ENCODE measurements at places on chromosomes 1 and 21. TPM values are rescaled to one million over a fixed set of nuclear protein-coding genes. Genes with fewer than 3 reads are reported as not detected.
A peak's percentile ranks its signal among the peaks of the same experiment; 100 is the strongest.

SYCP1 gene
- not detected for total RNA-seq

LRRC7 gene
- total RNA-seq = 303 TPM

OMA1 gene
- total RNA-seq = 36.7 TPM

SYT11 gene
- total RNA-seq = 188 TPM

TNN gene
- total RNA-seq = 0.47 TPM

DNA sequence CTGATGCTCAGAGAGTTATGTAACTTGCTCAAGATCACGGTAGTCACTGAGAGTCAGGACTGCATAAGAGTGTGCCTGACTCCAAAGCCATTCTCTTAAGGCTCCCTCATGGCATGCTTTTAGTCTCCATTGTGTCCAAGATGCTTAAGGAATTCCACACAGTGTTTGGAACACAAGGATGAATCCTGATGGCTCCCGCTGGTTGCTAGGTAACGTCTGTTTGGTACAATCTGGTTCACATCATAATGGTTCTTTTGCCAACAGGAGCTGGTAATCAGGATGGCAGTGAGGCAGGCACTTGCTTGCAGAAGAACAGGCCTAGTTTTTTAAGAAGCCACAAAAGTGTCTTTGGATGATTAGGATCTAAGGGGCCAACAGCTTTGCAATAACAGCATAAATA is 436.5 kb upstream of the DAB1 start:
- DNase-seq = peak; percentile 13

GRCh38 chr1:74392840-74393239 is 119.6 kb downstream of the LRRC53 start:
- DNase-seq = no peak

GRCh38 chr1:224647449-224647848 is 31.3 kb downstream of the CNIH3 start:
- DNase-seq = no peak

- no peak for DNase-seq
These were observed 817.8 kb upstream of the CXADR start for GRCh38 chr21:16695074-16695473.

- DNase-seq = no peak
These were observed 9.3 kb downstream of the CBR1 start for GRCh38 chr21:36079010-36079649.

DNA sequence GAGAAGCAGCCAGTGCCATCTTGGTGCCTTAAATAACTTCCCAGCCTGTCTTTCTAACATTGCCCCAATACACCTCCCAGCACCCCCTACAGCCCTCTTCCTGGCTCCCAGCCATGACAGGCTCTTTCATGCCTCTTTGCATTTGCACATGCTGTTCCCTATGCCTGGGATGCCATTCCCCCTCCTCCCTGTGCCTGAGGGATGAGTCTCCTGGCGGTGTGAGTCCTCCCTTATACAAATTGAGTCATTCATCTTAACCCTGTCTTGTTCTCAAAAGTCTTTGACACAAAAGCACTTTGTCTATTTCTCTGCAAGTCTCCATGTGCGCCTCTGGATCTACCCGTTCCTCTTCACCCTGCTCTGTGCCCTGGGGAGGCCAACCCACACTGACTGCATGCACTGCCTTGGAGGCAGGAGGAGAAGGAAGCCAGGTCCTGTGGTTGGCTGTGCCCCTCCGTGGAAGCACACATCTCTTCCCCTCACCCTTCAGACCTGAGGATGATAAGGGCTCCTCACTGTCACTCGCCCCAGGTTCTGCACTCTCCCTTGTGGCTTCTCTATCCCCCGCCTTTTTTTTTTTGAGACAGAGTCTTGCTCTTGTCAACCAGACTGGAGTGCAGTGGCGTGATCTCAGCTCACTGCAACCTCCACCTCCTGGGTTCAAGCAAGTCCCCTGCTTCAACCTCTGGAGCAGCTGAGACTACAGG is 25.1 kb downstream of the CDCP2 start:
- no peak for DNase-seq

DNA sequence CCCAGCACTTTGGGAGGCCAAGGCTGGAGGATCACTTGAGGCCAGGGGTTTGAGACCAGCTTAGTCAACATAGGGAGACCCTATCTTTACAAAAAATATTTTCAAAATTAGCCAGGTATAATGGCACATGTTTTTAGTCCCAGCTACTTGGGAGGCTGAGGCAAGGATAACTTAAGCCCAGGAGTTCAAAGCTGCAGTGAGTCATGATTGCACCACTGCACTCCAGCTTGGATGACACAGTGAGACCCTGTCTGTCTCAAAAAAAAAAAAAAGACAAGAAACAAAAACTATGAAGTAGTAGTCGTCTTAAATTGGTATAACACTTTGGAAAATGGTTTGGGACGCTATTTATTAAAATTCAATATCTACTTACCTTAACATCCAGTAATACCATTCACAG is 7.7 kb downstream of the AIM2 start:
- no peak for DNase-seq

GRCh38 chr1:154935749-154936554 is 567 bp downstream of the PMVK start:
- DNase-seq = no peak

GRCh38 chr1:197103300-197103699 is 36.2 kb upstream of the F13B start:
- DNase-seq = no peak

- DNase-seq = no peak
These were observed 5.9 kb upstream of the PKP1 start for GRCh38 chr1:201277441-201277840.

GRCh38 chr1:205913451-205914154 is 29.7 kb downstream of the SLC26A9 start:
- no peak for DNase-seq

GRCh38 chr1:24900985-24901781 is 28.9 kb downstream of the RUNX3 start:
- DNase-seq = no peak

- no peak for DNase-seq
These were observed 38.0 kb upstream of the COL18A1 start for GRCh38 chr21:45366931-45367401.

DNA sequence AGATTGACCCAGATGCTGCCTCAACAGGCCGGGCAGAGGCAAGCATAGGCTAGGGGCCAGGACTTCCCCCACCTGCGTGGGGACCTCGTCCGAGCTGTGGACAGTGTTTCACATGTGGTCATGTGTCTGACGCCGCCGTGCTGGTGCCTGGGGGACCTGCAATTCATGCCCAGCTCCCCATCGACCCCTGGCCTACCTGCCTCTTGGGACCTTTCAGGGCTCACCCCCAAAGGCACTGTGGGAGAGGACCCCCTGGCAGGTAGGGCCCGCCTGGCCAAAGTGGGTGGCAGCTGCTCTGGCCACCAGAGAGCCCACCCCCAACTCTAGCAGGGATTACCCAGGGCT is 4.4 kb downstream of the TMEM201 start:
- no peak for DNase-seq

- DNase-seq = no peak
These were observed 11.0 kb downstream of the COL6A1 start for GRCh38 chr21:45992301-45993209.

DNA sequence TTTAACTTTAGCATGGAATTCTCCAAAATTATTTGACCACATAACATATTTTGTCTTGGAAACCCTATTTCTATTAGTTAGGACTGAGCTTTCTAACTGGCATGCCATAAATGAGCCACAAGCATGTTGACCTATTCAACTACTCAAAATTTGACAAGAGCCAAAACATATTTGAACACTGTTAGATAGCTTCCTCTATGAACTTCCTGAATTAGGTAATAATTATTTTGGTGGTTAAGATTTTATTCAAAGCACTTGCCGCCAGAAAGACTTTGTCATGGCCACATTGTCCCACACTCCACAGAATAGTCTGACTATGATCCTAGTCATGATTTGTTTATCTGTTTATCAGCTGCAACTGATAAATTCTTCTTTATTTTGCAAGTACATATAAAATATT is 23.1 kb upstream of the CTPS1 start:
- no peak for DNase-seq

DNA sequence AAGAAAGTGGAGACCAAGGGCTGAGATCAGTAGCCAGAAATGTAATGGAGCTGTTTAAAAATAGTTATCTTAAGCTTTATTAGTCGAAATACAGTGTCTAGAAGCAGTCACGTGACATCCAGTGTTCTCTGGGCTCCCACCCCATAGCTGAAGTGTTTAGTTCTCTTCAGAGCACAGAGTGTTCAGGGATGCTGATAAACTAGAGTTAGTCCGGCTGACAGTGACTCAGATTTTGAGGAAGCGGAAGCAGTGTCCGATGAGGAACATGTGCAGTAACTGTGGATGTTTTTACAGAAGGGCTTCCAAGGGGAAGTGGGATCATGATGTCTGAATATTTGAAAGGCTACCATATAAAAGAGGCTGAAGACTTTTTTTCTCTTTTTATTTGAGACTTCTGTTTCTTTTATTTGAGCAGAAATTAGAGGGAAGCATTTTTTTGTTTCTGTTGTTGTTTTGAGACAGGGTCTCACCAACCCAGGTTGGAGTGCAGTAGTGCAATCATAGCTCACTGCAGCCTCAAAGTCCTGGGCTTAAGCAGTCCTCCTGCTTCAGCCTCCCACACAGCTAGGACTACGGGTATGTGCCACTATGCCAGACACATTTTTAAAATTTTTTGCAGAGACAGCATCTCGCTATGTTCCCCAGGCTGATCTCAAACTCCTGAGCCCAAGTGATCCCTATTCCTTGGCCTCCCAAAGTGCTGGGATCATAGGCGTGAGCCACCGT is 124.2 kb downstream of the GALNT2 start:
- no peak for DNase-seq

- no peak for DNase-seq
These were observed 1.9 kb downstream of the PSMB4 start for GRCh38 chr1:151401125-151401788.

DNA sequence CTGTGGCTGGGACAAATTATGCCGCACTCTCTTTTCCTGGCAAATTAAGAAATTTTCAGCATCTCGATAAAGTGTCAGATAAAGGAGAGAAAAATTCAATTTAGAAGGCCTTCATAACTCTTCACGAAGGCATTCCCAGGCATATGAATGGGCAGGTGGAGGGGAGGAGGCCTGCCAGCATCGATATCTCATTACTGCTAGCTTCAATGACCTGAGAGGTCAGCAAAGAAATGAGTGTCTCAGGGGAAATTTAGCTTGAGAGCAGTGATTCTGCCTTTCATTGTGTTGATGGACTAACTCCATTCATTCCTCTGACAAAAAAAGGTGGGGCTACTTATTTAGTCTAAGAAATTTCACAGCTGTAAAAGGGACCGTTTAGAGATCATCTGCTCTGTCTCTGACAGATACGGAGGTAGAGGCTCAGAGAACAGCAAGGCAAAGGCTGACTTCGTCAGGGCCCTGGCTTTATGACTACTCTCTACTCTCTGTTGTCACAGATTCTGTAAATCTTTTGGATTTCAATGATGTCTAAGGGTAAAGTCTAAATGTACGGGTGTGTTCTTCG is 212.0 kb upstream of the BEND5 start:
- DNase-seq = no peak

DNA sequence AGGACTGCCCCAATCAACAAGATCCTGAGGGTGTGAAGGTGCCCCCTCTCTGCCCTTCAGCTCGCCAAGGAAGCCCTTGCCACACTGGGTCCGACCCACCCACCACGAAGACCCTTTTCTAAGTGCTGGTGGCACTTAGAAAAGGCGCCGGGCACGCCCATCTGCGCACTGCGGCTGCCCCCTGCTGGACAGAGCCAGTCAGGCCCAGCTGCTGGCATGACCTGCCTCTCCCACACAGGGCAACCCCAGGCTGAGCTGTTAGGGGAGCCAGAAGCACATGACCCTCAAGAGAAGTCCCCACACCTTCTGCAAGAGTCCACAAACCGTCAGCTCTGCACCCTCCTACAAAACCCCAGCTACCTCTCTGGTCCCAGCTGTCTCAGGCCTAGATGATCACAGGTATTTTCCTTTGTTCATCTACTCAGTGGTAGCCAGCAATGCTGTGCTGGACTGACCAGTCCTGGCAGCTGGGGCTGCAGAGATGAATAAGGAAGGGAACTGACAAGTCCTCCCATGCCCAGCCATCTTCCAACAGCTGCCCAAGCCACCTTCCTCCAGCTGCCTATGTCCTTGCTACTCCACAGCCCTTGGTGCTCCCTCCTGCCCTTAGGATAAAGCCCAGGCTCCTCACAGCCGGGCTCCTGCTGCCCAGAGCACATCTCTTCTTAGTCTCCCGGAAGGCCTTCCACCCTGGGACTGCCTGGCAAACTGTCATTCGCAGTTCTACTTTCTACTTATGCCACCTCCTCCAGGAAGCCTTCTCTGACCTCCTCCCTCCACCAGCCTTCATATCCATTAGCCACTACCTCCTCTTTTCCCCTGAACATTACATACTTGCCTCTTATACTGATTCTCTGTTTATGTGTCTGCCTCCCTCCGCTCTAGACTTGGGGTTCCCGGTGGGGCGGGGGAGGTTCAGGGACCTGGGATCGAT is 39.8 kb upstream of the ZC3H12A start:
- DNase-seq = no peak
